ENCODE measurements at places on chromosomes 5 and 9.

- peak; percentile 61 for DNase-seq
These were observed 234.6 kb downstream of the GADD45G start for GRCh38 chr9:89839449-89839848.

GRCh38 chr9:1839909-1840308 is 175.2 kb upstream of the SMARCA2 start:
- DNase-seq, result no peak

- no peak for DNase-seq
These were observed 140.8 kb upstream of the TRPC7 start for GRCh38 chr5:136506131-136506530.

- no peak for DNase-seq
These were observed 187.0 kb downstream of the CARTPT start for GRCh38 chr5:71905834-71906711.

- DNase-seq, result peak; percentile 91
These were observed 2.8 kb downstream of the PDLIM7 start for GRCh38 chr5:177494346-177495195.

GRCh38 chr5:155389498-155389897 is 375.9 kb downstream of the KIF4B start:
- DNase-seq, result no peak

DNA sequence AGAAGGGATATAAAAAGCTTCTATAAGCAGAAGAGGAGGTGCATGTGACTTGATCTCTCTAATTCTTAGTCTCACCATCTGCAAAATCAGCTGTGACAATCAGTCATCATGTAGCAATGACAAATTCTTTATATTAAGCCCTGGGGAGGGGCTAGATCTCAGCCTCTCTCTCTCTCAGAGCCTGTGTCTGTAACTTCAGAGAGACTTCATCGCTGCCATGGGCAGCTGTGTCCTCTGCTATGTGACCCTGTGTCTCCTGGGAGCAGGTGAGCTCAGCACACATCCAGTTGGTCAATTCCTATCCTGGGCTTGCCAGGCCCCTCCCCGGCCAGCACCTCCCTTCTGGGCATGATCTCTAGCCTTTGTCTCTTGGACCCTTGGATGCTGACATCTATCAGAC is 109.6 kb downstream of the ANKRD18B start:
- peak; percentile 55 for DNase-seq

GRCh38 chr9:462606-463005 is 247.9 kb downstream of the DOCK8 start:
- DNase-seq, result no peak
